ENCODE measurements at places on chromosomes 1 and 21.
A peak's percentile ranks its signal among the peaks of the same experiment; 100 is the strongest.

DNA sequence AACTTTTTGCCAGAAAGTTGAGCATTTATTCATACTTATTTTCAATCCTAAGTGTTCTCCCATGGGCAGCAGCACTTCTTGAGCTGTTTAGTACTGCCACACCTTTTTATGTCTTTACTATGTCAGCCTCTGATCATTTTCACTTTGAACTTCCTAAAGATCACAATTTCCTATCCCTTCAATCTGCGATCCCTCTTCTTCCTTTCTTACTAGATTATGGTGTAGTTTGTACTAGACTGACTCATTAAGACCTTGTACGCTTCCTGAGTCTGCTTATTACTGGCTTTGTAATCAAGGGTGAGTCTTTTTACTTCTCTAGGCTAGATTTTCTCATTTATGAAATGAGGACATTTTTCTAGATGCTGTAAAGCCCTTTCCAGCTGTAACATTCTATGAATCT lies 55.1 kb downstream of the LRIG2 start:
- no peak for DNase-seq

DNA sequence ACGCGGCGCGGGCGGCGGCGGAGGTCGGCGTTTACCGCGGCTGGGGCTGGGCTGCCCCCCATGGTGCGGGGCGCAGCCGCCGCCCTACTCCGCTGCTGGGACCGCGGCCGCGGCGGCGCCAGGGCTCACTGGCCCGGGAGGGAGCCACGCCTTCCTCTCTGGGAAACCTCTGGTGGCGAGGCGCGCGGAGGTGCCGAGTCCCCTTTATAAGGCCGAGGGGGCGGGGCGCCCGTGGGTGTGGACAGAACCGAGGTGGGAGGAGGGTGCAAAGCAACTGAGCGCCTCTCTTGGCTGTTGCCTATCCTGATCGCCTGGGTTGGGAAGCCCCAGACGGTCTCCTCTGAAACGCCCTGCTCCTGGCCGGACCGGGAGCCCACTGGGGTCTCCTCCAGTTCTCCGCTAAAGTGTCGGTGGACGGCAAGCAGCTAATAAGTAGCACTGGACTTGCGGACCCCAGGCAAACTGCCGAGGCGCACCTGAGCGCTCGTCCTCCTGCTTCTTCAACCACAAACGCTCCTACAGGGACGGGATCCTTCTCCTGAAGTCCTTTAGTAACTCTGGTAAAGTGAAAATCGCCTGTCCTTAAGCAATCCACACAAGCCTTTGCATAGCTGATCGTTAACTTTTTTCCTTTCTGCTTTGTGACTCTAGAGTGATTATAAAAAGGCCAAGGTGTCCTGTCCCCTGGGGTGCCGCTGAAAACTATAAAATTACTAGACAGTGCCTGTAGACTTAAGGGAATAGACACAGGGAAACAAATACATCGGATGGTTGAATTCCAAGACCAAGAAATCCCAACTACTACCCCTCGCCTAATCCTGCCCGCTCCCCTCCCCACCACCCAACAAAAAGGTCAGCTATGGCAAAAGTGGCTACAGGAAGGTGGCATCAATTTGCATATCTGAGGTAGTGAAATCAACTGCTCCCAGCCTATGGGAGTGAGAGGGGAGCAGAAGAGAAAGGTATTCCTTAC lies at the start of gene PTGER3:
PTGER3 (minus strand) TSS at position 182 of the 973 bp plus-strand sequence. CDS start 239 bp downstream, outside the sequence.
- no peak for DNase-seq

GRCh38 chr1:172476218-172476811 lies 32.4 kb upstream of the PIGC start:
- peak; percentile 74 for DNase-seq

DNA sequence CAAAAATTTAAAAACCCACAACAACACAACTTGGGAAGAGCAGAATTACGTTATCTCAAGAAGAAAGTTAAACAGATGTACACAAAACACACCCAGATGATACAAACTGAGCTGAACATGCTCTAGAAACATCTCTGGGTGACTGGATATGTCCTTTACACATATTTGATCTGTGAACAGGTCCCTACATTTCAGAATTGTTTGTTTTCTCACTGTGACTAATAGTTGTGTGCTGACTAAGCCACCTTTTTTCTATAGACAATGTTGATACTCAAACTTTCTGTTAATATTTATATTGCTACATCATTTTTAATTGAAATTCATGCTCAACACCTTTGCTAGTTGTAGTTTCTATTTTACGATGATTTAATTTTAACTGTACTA lies 1.0 kb upstream of the F11R start:
- DNase-seq = no peak

DNA sequence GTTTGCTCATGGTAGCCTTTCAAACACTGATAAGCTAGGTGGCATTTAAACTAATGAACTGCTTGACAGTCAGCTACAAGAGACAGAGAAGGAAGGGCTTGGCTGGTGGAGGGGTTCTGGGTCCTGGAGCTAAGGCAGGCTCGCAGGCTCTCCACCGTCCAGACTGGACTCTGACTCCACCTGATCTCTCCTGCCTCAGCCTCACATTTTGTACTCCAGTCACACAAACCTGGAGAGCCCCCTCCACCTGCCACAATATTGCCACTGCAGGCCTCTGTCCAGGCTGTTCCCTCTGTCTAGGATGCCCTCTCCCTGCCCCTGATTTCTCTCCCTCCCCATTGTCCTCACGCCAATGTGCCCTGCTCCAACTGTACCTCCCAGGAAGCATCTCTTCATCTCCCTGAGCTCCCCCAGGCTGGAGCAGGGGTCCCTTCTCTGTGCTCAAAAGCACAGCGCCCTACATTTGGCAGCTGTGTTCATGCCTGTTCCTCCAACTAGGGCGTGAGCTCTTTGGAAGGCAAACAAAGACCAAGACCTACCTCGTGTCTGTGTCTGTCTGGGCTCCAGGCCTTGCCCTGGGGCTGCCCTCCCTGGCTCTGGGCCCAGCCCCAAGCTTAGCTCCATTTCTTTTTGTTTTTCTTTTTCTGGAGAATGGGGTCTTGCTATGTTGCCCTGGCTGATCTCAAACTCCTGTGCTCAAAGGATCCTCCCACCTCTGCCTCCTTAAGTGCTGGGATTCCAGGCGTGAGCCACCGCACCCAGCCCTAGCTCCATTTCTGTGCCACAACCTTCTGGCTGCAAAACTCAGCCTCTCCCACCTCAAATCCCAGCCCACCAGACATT lies 2.9 kb downstream of the TIE1 start:
- no peak for DNase-seq

DNA sequence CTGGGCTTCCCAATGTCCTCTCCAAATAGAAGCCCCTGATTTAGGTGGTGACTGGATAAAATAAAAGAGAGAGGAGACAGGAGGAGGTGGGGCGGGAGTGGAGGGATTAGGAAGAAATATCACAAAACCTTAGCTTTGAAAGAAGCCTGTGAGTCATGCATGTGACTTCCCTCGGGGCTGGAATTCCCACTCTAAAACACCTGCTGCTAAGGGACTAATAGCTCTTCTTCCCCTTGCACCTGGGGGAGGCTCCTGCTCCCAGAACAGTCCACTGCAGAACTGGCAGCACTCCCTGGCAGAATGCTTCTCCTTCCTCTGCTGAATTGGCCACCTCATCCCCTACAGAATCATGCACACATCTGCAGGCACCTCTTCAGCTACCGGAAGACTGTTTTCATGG lies 207.2 kb downstream of the ATG4C start:
- no peak for DNase-seq

DNA sequence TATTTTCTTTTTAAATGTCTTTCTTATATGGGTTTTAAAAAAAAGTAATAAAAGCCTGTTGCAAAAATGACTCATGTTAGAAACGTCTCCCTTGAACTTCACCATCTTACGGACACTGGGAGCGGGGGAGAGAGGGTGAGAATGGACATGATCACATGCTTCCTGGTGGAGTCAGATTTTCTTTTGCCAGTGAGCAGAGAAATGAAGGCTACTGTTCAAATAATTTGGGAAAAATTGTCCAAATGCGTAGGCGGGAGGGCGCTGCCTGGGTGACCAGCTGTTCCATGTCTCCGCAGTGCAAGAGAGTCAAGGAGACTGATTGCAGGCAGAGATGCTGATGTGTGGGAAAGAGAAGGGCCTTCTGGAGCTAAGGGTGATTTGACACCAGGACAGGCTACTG lies 23.1 kb downstream of the EIF2D start:
- DNase-seq = peak; percentile 80

DNA sequence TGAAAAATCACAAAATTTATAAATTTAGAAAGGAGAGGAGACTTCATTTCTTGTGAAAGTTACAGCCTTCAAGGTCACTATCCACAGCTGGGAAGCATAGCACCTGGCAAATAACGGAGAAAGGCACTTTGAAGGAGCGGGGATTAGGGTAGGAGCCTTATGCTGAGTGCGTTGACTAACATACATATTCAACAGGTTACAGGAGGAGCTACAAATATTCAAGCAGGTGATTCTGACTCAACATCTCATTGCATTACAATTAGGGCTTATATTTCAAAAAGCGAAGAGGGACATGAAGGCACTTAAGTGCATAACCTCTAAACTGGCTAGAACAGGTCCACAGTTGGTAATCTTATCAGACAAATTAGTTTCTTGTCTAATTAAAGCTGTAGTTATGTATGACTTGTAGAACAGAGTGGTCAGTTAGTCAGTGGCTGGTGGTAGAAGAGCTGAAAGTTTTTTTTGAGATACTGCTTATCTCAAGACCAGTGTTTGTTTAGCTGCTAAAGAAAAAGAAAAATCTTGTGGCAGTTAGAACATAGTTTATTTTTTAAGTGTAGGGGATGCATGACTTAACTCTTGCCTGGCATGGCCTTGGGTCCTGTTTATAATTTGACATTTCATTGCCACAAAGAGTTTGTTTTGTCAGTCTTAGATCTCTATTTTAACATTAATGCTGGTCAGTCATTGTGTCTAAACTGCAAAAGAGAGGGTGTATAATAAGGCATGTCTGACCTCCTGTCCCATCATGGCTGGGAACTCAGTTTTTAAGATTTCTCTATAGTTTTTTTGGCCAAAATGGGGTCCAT lies 311.5 kb downstream of the DUSP10 start:
- DNase-seq = no peak

- no peak for DNase-seq
These were observed 19.7 kb upstream of the RNU1-4 start for GRCh38 chr1:16720351-16721223.

DNA sequence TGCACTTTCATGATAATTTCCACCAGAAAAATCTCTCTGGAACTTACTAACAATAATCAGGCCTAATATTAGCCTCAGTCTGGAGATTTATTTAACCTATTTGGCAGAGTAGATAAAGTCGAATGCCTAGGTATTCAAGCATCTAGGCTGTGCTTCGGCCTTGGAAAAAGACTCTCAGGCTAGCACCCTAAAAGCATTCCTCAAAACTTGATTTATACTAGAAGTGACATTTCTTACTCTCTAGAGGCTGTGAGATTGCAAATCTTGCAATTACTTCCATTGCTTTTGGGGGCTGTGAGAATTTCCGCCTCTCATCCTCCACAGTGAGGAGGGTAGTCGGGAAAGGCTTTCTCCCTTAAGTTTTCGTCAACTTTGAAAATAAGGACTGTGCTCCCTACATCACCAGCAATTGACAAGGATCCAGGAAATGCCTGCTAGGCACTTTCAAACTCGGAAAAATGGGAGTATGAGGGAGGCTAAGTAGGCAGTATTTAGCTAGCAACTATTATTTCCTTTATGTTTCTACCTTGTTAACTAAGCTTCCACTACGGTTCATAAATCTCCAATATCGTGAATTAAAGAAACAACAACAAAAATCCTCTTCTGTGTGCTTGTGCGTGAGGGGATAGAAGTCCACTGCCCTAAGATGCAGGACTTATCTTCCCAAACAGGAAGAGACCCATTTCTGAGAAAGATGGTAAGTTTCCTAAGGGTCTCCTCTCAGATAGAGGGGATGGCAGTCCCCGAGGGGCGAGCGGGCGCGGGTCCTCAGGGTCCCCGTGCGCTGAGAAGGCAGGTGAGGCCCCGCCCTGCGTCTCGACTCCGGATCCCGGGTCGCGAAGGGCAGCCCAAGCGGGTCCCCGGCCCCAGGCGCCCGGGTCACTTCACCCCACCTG lies 1.1 kb upstream of the LMO4 start:
- DNase-seq = no peak

DNA sequence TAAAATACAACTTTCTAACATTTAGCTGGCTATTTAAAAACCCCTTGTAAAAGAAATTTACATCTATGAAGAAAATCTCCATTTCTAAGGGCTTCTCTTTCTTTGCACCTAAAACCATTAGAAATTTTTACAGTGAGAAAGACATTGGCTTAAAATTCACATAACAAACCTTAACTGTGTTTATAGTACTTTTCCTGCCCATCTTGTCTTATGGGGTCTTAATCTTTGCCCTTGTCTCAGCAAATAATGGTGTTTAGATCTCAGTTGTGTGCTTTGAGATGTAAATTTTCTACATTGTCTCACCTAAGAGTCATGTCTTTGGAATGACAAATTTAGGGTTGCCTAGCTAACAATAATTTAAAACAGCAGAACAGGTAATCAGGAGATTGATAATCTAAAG lies 71.5 kb downstream of the DDAH1 start:
- DNase-seq = no peak

GRCh38 chr21:35619184-35619583 lies 441.1 kb downstream of the SETD4 start:
- DNase-seq = peak; percentile 95

- no peak for DNase-seq
These were observed 25.9 kb upstream of the TARDBP start for GRCh38 chr1:10986525-10986890.

DNA sequence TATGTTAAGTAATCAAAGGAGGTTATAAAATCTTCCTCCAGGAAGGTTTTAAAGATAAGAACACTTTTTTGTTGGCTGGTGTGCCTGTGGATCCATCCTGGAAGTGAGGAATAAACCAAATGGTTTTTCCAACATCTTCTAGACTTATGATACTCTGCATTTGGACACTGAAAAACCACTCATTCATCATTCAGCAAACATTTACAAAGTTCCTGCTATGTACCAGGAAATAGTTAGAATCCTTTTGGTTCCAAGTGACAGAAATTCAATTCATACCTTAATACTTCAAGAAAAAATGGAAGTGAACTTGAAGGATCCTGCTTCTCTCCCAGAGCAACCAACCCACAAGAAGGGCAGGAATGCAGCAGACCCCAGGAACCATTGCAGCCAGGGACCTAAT lies 39.6 kb upstream of the PIGC start:
- DNase-seq = no peak

GRCh38 chr1:59971464-59971911 lies 44.9 kb upstream of the CYP2J2 start:
- DNase-seq = peak; percentile 35

DNA sequence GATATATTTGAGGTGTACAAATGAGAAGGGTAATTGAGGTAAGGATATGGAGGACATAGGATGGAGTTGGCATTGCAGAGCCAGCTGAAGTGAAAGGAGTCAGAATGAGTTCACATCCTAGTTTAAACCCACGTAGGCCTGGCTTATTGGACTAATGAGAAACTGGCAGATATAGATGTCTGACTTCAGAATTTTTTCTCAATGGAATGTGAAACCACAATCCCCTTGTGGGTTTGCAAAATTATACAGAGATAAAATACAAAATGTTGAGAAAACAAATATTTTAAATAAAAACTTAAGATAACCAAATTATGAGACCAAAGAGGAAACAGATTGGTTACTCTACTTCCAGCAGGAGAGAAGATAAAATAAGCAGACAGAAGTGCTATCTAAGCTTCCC lies 277.4 kb upstream of the LRRC7 start:
- DNase-seq = no peak

Measured in RCC 7860 (cell line).